ENCODE measurements at places on chromosomes 13 and 19. TPM values are rescaled to one million over a fixed set of nuclear protein-coding genes. Genes with fewer than 3 reads are reported as not detected.

KCNRG gene
- 0.75 TPM for total RNA-seq

UHRF1 gene
- total RNA-seq = 44.5 TPM

PTH2 gene
- not detected for total RNA-seq

GPR4 gene
- total RNA-seq = 0.49 TPM

CGB2 gene
- 0.09 TPM for total RNA-seq

ZNF799 gene
- 1.3 TPM for total RNA-seq

ACP4 gene
- total RNA-seq = not detected

RUVBL2 gene
- total RNA-seq = 234 TPM

ACTMAP gene
- 19.6 TPM for total RNA-seq

ZNF530 gene
- total RNA-seq = 5.4 TPM

SMIM44 gene
- total RNA-seq = not detected

LYPD3 gene
- total RNA-seq = 0.22 TPM

PSG4 gene
- total RNA-seq = 0.71 TPM

LCP1 gene
- total RNA-seq = 0.07 TPM

CEACAM6 gene
- total RNA-seq = 13.8 TPM

OVOL3 gene
- total RNA-seq = 0.30 TPM

CPB2 gene
- 0.08 TPM for total RNA-seq
